MM.1S (cell line): ENCODE measurements at places on chromosomes 7 and 10.

- DNase-seq, result peak; percentile 81
Observed at GRCh38 chr7:134547397-134548054, 1.4 kb upstream of the AKR1B15 start.

DNA sequence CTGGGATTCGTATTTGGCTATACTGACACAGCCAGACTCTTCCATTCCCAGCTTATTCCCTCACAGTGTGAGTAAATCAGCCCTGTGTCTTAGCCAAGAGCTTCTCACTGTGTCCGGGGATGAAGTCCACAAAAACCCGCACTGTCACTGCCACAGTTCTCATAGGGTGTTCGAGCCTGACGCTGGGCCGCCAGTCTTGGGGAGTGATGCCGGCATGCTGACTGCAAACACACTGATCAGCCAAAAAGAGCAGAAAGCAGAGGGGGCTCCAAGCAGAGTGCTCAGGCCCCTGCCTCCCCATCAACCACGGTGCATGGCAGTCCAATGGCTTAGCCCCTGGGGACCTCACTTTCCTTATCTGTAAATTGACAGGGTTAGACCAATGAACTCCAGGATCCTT is 36.7 kb downstream of the C10orf143 start:
- DNase-seq, result no peak

GRCh38 chr10:82150123-82150900 is 275.3 kb downstream of the NRG3 start:
- DNase-seq, result no peak

DNA sequence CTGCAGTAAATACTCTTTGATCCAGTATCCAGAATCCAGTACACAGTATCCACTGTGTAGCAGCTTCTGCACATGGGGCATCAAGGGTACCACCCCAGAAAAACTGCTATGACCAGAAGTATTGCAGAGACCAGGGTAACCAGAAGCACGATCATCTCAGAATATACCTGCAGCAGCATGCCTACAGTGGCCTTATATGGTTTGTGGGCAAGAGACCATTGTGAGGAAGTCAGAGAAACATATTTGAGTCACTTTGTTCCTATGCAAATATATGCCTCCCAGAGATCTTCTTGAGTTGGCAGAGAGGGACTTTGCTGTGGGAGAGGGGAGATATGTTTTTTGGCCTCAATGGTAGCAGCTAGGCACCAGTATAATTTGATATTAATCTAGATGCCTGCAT is 206.4 kb upstream of the LRRTM3 start:
- DNase-seq, result no peak

- no peak for DNase-seq
Observed at GRCh38 chr10:72736176-72736827, 44.4 kb downstream of the MCU start.

DNA sequence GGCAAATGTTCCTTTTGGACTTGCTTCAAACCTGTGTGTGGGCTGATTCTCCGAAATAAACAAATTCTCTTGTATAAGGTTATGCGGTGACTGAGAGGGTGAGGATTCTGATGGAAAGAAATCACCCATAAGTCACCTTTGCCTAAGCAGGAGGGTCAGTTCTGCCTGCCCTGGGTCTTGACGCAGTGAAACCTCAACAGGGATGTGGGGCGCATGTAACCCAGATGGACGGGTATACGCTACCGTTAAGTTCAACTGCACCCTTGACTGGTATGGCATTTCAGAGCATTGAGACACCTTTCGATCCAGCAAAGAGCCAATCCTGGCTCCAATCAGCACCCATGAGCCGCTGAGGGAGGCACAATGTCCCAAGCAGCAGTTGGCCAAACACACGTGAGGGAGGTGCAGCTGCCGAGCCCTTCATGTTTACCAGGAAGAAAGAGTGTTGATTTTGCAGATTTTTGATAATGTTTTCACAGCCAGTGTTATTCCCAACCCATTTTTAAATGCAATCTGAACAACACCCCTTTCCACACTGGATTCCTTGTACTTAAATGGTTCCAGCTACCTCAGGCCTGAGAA is 48.1 kb downstream of the SORBS1 start:
- DNase-seq, result no peak

DNA sequence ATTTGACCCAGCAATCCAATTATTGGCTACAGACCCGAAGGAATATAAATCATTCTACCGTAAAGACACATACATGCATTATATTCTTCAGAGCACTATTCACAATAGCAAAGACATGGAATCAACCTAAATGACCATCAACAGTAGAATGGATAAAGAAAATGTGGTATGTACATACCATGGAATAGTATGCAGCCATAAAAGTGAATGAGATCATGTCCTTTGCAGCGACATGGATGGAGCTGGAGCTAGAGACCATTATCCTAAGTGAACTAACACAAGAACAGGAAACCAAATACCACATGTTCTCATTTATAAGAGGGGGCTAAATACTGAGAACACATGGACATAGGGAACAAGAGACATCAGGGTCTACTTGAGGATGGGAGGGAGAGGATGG is 44.0 kb downstream of the LMBR1 start:
- DNase-seq, result no peak

DNA sequence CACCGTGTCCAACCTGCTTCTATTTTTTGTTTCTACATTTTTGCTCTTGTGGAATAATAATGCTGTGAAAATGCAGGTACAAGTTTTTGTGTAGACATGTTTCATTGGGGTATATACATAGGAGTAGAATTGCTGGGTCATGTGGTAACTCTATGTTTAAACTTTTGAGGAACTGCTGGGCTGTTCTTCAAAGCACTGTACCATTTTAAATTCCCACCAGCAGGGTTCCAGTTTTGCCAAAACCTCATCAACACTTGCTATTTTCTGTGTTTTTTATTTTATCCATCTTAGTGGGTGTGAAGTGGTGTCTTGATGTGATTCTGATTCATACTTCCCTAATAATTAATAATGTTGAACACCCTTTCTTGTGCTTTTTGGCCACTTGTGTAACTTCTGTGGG is 138.6 kb downstream of the RGS10 start:
- no peak for DNase-seq

- no peak for DNase-seq
Observed at GRCh38 chr7:22855049-22855392, 32.4 kb upstream of the TOMM7 start.

- DNase-seq, result no peak
Observed at GRCh38 chr10:68828833-68829232, 1.5 kb downstream of the STOX1 start.

- no peak for DNase-seq
Observed at GRCh38 chr7:7829667-7830066, 111.3 kb upstream of the RPA3 start.

GRCh38 chr10:89217057-89217990 is 10.2 kb upstream of the CH25H start:
- DNase-seq, result peak; percentile 75

GRCh38 chr10:2202401-2202800 is 465.1 kb upstream of the ADARB2 start:
- no peak for DNase-seq

DNA sequence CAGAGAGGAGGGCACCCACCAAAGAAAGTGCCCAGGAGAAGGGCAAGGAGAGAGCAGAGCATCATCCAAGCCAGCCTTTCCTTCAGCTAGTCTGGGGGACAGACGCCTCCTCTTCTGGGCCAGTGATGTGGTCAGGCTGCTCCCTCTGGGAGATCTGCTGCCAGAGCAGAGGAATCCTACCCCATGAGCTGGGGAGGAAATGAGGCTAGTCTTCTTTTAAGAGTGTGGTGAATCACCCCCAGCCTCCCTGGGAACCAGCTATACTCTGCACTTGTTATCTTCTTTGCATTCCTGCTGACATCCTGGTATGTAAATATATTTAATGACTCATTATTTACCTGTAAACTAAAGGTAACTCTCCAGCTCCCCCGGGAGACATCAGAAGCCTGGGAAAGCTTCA is 41.6 kb upstream of the EPHB6 start:
- no peak for DNase-seq

GRCh38 chr7:100678291-100678984 is 4.9 kb downstream of the GNB2 start:
- no peak for DNase-seq

- no peak for DNase-seq
Observed at GRCh38 chr10:84987039-84987438, 658.6 kb downstream of the CCSER2 start.

DNA sequence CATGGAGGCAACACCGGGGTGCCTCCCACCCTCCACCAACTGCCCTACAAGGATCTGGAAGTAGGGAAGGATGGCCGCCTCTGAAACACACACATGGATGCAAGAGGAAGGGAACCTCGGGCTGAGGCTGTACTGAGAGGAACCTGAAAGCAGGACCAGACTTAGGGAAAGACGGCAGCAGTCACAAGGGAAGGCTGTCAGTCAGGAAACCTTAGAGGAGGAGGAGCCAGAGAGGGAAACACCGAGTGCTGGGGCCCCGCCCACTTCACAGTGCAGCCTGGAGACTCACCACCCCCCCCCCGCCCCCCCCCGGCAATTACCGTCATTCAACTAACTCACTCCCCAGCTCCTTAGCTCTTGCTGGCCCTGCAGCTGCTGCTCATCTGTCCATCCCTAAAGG is 2.5 kb downstream of the CYREN start:
- no peak for DNase-seq

GRCh38 chr10:72461085-72461484 is 106.4 kb upstream of the DNAJB12 start:
- no peak for DNase-seq

DNA sequence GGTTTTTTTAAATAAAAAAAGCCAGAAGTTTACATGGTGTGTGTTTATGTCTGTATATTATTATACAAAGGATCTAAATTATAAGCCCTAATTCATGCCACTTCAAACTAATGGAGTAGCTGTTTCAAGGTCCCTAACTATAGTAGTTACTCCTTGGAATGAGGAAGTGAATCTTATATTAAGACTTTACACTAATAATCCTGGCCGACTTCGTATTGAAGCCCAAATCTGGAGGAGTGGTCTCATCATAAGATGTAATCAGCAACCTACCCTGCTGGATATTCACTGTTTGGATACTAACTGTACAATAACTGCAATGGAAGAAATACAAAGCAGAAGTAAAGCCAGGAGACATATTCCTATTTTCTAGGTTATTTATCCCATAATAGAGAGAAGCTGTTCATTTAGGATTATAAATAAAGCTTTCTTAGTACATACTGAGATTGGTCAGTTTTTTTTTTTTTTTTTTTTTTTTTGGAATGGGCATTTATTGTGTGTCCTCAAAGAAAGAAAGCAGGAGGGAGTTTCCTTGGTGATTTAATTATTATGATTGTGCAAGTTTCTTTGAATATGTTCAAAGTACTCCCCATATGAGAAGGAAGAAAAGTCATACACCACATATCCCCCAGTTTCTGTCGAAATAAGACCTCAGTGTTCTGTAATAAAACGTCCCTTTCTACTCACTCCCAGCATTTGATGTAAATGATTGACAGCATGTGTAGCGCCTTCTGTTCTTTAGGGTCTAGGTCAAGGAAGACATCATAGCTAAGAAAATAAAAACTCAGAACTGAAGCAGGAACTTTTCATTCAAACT is 397.8 kb downstream of the EXOC4 start:
- no peak for DNase-seq

DNA sequence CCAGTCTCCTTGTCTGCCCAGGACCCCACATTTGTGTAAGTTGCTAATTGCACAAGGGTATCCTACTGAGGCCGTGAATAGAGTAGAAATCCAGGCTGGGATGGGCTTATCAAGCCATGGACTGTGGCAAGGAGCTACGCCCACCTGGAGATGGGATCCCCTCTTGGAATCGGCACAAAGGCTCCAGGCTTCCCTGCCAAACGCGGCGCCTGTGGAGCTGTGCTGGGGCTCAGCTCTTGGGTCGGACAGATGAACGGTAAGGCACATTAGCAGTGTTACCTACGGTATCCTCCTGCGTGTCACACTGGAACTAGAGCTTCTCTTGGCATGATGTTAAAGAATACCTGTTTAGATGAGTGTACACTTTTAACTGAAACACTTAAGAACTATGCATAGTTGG is 196.7 kb downstream of the CELF2 start:
- DNase-seq, result peak; percentile 5

GRCh38 chr7:27145165-27145913 is 1.9 kb upstream of the HOXA5 start:
- DNase-seq, result no peak

DNA sequence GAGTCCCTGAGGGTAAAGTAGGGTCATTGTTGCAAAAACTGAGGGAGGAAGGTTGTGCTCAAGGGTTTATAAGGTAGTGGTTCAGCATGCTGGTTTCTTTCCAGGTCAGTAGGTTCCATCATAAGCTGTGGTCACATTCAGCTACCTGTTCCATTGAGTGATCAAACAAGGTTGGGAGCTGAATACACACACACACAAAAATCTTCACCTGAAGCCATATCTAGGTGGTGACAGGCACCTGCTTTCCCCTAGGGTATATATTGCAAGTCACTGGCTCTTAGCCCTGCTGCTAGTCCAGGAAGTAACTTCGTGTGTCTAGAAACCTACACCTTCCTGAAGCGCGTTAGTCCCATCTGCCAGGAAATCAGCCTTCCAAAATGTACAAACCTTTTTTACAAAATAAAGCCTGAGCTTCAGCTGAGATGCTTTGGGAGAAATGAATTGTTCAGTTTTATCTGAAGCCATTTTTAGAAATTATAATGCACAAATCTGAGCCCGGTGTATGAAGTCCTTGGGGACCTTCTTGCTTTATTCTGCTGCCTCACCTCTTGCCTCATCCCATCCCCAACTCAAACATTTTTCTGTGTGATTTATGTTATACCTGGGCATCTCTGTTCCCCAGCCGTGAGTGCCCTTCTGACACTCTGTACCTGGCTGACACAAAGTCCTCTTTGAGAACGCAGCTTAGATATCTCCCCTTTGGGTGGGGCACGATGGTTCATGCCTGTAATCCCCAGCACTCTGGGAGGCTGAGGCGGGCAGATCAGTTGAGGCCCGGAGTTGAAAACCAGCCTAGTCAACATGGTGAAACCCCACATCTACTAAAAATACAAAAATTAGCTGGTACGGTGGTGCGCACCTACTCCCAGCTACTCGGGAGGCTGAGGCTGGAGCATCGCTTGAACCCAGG is 10.6 kb upstream of the LAMTOR4 start:
- DNase-seq, result no peak

- no peak for DNase-seq
Observed at GRCh38 chr7:21064698-21065648, 278.3 kb upstream of the SP8 start.

GRCh38 chr7:155219947-155220769 is 77.5 kb upstream of the INSIG1 start:
- DNase-seq, result no peak

DNA sequence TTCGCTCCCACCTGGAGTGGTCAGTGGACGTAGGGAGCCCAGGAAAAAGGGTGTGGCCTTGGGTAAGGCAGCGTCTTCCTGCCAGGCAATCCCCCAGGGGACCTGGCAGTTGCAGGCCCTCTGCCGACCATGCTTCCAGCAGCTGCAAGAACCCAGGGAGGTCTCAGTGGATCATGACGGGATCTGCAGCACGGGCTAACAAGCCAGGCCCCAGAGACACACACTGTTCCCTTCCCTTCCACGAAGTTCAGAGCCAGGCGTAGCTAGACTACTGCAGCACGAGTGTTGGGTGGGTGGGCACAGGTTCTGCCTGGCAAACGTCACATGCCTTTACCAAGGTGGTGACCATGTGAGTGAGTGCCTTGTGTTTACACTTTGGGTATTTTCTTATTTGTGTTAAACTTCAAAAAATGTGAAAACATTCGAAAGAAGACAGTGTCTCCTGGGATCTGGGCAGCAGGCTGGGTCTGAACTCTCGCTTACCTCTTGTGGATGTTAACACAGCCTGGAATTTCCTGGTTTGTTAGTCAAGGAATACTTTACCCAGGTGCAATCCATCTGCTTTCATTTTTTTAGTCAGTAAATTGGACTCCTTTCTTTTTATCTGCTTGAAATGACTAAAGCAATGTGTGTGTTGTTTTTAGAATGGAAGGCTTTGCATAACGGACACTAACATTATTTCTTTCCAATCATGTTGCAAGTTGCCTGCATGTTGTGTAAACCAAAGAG is 48.2 kb upstream of the VIPR2 start:
- DNase-seq, result peak; percentile 4

- no peak for DNase-seq
Observed at GRCh38 chr7:148615085-148615730, 24.6 kb downstream of the C7orf33 start.
